Hematopoietic multipotent progenitor cell treated with erythropoietin and hydrocortisone succinate and interleukin-3 and kit ligand, for 4 days (in vitro differentiated cells): ENCODE measurements at places on chromosomes 4 and X.
A peak's percentile ranks its signal among the peaks of the same experiment; 100 is the strongest.

DNA sequence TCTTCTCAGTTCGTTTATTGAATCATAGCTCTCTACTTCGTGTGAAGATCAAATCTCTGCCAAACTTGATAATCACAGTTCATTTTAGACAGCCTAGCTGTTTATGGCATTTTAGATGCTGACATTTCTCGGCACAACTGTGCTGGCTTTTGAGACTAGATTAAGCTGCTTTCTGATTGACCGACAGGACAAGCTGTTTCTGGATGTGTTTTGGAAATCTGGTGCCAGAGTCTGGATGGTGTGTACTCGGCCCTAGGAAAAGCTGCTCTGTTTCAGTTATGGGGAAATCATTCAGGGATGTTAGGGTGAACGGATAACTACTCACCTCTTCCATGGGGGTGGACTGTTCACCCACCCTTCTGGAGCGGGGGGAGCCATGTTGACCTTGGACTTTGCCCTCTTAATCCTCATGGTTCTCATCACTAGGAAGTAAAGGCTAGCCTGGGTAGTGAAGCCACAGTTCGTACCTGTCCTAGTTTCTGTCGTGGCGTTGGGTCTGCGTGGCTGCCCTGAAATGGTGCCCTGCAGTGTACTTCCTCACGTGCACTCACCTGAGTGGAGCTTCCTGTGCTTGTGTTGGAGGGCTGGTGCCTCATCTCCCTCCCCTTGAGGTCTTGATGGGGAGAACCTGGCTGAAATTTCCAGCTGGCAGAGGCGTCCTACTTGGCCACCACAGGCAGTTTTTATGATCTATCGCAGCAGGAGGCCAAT, 13.7 kb upstream of the WDR1 start:
- DNase-seq: no peak

DNA sequence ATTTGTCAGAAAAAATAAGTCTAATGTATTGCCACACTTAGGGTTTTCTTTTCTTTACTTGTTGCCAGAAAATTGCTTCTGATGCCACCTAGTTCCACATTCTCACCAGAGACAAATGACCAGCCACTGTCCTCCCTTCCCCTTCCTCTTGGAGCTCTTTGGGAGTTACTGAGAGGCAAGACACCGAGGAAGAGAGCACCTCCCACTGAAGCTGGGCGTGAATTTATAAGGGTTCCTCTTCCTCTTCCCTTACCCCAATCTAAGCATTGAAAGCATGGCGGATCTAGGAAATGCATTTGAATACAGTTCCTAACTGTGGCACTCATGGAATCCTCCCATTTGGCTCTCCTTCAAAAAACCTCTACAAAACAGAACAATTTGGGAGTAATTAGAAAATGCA, 30.0 kb downstream of the ANXA3 start:
- DNase-seq: no peak

- DNase-seq: peak; percentile 88
These were observed at the start of gene PLAC8 for GRCh38 chr4:83114576-83114975. Gene PLAC8, minus strand, starts transcription at chr4:83114729. Its CDS starts 6,808 bp downstream, at chr4:83107921.

GRCh38 chr4:48275247-48275646, 5.6 kb upstream of the TEC start:
- DNase-seq: peak; percentile 88

DNA sequence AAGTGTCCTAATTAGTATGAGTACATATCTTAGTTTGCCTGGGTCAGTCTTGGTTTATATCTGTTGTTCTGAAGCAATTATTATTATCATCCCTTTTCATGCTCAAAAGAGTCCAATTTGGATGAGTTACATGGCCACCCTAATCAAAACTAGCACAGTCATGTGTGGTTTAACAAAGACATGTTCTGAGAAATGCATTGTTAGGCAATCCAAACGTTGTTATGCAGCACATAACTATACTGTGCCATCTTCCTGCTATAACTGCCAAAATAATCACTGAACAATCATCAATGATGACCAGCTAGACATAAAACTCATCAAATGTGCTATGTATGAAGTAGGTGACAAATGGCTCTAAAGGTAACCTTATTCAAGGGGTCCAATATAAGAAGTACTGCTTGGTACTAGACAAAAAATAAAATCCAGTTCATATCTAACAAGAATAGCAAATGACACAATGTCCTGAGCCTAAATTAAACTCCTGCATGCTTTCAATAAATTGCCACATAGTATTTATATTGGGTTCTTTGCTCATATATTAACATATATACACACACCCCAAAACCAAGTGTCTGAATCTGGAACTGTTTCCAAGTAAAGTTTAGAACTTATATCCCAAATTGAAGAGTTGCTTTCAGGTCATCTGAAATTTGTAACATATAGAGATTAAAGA, 41.9 kb downstream of the CNOT6L start:
- DNase-seq: peak; percentile 76

DNA sequence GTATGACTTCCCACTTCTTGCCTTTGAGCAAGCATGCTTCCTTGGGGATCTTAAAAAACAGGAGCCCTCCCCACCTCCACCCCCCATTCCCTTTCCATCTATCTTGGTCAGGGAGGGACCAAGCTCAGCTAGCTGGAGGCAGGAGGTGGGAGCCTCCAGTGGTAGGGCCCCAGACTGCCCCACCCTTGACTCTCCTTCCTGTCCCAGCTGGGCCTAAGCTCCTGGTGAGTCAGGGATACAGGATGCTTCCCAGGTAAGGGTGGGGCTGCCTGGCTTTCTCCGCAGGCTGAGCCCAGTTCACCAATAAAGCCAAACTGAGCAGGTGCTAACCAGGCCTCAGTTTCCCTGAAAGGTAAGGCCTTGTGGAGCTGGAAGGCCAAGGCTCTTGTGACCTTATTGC, 15.2 kb downstream of the EFNB1 start:
- DNase-seq: no peak

DNA sequence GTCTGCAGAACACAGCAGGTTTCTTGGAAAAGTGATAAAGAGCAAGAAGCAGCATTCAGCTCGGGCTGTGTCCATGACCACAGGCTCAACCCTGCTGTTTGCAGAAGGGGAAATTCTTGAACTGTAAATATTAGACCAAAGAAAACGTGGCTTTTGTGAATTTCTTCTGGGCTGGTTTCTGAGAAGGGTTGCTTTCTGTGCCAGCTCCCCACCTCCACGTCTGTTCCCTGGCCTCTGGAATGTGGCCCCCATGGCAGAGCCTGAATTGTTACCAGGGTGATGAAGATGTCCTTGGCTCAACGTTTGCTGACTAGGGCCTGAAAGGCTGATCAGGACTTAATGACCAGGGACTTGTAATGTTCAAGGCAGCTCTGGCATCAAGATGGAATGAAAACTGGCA, 116.0 kb downstream of the CPEB2 start:
- no peak for DNase-seq

DNA sequence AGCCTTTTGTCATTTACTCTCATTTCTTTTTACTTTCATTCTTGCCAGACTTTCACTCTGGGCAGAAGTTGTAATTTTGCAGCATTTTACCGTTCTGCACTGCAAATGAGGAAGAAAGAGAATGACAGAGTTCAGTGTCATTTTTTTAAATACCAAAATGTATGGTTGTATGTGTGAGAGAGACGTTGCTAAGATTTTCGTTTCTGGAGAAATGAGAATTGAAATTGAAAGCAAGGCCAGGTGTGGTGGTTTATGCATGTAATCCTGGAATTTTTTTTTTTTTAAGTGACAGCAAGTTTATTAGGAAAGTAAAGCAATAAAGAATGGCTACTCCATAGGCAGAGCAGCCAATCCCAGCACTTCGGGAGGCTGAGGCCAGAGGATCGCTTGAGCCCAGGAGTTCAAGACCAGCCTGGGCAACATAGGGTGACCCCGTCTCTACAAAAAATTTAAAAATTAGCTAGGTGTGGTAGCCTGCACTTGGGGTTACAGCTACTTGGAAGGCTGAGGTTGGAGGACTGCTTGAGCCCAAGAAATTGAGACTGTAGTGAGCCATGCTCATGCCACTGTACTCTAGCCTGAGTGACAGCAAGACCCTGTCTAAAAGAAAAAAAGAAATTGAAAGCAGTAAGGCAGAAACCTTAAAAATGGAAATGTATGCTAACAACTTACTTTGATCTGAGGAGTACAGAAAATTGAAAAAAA, 12.9 kb downstream of the DCK start:
- DNase-seq: peak; percentile 31

DNA sequence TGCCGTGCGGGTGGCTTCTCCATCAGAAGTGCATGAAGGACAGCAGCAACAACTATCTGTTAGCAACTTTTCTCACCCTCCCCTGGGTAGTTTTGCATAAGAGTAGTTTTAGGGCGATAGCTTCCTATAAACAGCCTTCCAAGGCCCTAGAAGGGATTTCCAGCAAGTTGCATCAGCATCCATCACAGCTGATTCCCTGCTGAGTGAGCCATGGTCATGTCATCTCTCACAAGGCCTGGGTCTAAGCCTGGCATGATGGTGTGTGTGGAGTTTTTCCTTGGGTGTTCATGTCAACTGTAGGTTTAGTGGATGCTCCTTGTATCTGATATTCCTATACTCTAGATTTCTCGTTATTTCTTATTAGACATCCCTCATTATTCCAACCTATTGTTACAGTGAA, 2324.7 kb upstream of the AGA start:
- DNase-seq: no peak

DNA sequence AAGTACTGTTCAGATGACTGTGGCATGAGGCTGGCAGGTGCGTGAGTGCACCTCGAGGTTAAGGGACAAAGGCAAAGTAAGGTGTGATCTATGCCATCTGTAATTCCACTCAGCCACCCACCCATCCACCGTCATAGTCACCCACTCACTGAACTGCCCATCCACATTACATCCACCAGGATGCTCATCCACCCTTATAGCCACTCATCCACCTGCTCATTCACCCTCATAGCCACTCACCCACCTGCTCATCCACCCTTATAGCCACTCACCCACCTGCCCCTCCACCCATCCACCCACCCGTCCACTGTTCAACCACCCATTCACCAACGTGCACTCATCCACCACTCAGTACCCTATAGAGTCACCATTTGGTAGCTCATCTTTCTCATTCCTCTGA, 64.1 kb upstream of the UXT start:
- no peak for DNase-seq

DNA sequence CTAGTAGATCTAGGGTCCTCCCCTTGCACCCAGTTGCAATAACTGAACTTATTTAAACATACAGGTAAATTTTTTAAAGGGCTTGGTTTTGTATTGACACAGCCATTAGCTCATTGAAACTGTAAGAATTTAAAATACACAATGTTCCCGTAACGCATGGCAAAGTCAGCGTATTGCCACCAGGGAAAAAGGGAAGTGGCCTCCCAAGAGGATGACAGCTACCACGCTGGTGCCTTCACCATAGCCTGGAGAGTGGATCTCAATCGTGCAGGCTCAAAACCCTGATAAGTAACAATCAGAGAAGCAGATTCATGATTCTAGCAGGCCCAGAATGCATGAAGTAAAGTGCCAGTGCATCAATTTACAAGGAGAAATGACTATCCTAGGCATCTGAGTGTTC, 49.4 kb upstream of the RELL1 start:
- no peak for DNase-seq
